ENCODE measurements at places on chromosomes 1 and 21. TPM values are rescaled to one million over a fixed set of nuclear protein-coding genes. Genes with fewer than 3 reads are reported as not detected.

DNA sequence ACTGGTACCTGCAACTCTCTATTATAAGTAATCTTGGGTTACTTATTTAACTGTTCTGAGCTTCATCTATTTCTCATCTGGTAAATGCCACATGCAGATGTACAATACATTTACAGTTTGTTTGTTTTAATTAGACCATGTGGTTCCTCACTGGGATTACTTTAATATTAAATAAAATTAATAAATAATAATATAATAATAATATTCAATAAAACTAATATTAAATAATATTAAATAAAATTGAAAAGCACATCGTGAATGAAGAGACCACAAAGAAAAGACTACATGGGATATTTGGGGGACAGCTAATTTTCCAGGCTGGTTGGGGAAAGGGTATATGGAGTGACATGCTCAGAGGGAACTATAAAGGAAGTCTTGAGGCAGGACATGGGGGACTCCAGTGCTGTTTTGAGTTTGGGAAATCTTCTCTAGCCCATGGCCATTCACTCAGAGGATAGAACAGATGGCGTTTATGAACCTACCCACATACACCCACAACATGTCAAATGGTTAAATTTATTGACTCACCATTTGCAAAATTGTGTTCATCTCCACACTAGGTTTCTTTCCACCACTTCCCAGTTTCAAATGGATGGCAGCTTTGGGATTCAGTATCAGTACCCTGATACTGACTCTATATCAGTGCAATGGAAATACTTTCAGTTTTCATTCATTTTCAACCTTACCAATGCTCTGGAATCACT lies 25.6 kb downstream of the DIRAS3 start:
- no peak for DNase-seq

DNA sequence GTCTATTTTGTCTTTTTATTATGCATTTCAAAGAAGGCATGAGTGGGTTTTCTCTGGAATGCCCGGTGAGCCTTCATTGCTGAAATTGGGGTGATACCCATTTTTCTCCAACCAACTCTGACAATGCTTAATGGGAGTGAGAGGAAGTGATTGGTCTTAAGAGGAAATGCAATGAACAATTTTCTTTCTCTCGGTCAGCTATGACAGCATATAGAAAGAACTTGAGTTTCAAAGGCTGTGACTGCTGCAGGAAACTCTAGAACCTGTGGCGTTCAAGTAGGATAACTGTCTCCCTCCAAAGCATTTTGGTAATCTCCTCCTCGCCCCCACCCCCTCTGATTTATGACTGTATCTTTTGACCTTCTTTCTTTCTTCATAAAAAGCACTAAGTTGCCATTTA lies 155.9 kb downstream of the LYPLAL1 start:
- DNase-seq: no peak

Gene TMEM82
- 3.3 TPM for polyA plus RNA-seq

Gene MAP1LC3C
- polyA plus RNA-seq: 0.86 TPM

DNA sequence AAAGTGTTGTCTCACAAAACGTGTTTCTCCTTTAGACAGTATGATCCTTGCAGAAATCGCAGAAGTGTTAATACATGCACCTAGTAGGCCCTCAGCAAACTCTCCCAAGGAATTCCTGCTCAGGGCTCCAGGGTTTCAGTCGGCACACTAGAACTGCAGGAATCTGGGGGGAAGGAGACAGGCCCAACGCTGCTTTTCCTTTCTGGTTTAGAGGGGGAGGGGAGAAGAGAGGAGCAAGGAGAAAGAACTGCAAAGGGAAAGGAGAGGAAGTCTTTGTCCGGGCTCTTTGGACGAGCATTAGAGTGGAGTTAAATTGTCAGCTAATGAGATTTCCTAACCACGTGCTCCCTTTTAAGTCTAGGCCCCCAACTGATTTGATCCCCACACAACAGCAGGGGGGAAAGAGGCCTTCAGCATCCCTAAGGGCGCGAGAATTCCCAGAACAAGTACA lies 103.7 kb upstream of the SOD1 start:
- DNase-seq: no peak

GRCh38 chr1:193062698-193063463 lies 3.5 kb downstream of the RO60 start:
- no peak for DNase-seq

DNA sequence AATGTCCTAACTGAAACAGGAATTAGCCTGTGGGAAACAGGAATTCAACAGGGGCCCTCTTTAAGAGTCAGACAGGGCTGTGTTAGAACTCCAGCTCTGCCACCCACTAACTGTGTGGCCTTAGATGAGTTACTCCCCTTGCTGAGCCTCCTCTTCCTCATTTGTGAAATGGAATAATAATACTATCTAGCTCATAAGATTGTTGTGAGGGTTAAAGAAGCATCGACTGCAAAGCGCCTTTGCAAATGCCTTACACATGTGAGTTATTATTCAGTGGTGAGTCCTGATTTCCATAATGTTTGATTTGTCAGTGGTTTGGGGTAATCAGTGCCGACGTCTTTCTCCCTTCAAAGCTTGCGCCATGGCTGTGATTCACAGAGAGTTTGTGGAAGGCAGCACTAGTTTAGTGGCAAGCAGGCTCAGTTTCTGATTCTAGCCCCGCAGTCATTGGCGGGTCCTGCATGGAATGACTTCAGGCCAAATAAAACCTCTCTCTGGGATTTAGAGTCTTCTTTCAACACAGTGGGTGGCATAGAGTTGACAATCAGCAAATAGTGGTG lies 388.5 kb downstream of the PLPP3 start:
- DNase-seq: no peak

GRCh38 chr1:59417406-59417805 lies 120.5 kb downstream of the FGGY start:
- DNase-seq: no peak

DNA sequence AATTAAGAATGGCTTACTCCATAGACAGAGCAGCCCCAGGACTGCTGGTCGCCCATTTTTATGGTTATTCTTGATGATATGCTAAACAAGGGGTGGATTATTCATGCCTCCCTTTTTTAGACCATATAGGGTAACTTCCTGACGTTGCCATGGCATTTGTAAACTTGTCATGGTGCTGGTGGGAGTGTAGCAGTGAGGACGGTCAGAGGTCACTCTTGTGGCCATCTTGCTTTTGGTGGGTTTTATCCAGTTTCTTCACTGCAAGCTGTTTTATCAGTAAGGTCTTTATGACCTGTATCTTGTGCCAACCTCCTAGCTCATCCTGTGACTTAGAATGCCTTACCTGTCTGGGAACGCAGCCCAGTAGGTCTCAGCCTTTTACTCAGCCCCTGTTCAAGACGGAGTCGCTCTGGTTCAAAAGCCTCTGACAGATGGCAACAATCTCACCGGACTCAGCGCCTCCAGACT lies 5.2 kb upstream of the AGPAT3 start:
- no peak for DNase-seq

DNA sequence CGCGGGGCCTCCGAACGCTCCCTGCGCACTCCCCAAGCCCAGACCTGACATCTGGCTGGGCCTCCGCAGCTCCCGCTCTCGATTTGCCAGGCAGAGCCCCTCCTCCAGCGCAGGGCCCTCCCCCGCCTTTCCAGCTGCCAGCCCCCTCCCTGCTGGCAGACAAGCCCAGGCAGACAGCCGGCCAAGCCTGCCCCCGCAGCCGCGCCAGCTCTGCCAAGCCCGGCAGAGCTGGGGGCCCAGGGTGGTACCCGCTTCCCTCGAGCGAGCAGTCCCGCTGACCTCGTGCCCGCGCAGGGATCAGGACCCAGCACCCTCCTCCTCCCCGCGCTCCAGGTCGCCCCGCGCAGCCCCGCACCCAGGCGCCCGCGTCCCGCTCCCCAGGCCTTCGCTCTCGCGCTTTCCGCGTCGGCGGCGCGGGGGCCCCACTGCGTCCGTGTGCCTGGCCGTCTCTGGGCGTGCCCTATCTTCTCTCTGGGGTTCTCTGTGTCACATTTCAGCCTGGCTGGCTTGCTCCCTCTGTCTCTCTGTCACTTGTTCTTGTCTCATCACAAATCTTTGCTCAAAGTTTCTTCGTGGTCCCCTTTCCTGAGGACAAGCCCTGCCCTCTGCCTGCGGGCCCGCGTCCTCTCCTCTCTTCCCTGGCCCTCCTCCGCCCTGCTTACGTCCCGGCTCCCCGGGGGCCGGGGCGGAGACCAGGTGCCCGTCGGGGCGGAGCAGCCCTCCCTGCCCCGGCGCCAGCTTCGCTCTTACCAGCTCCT lies 580 bp downstream of the INKA2 start:
- DNase-seq: no peak

DNA sequence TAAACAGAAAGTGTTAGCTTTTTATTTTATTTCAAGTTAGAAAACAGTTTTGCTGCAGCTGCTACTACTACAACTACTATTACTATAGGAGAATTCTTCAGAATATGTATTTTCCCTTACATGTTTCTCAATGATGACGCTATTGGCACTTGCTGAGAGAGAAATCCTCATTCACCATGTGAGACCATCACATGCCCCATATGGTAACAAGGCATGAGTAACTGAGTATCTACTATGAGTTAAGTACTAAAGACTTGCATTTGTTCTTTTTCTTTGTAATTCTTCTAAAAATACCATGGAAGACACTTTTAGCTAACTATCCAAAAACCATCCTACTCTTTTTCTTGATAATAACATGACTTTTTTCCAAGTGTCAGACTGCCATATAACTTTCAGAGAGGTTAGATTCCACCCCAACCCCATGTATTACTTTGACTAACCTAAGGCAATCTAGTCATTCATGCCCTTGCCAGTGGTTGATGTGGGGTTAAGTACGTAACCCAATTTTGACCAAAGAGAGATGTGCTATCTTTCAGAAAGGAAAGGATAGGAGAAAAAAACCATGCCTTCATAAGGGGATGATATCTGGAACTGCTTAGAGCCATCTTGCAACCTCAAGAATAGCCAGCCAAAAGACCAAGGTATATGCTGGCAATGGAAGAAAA lies 42.9 kb downstream of the COP1 start:
- no peak for DNase-seq

Gene LCE2C
- not detected for polyA plus RNA-seq

- DNase-seq: no peak
Observed at GRCh38 chr1:46067652-46068051, 64.8 kb downstream of the PIK3R3 start.

DNA sequence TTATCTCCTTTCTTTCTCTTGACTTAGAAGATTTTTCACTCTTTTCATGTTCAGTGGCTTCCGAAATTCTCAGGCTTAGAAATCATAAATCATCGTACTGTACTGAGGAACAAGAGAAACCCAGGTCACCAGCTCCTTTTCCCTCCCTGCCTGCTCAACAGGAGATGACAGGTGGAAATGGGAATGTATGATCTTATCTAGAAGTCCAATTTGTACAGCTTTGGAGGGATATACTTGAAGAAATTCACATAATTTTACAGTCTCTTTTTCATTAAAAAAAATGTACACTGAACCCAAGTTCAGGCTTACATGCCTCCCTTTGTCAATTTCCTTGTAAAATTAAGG lies 11.7 kb downstream of the EVA1C start:
- no peak for DNase-seq

- DNase-seq: no peak
Observed at GRCh38 chr1:198788561-198789064, 149.8 kb downstream of the PTPRC start.

Gene KLHDC7A
- polyA plus RNA-seq: 9.1 TPM

DNA sequence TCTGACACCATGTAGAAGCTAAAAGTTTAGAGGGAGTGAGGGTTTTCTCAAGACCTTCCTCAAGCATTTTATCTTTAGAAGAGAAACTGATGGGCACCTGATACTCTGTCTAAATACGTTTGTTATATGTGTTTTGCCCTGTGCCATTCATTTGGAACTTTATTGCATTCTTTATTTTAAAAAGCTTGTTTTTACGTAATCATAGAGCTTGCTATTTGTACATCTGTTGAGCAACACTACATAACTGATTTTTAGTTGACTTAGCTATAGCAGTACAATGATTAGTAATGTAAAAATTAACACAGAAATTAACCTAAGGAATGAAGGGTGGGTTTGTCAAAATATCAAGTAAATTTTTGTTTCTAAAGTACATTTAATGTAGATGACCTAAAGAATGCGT lies 88.5 kb downstream of the RUNX3 start:
- no peak for DNase-seq

DNA sequence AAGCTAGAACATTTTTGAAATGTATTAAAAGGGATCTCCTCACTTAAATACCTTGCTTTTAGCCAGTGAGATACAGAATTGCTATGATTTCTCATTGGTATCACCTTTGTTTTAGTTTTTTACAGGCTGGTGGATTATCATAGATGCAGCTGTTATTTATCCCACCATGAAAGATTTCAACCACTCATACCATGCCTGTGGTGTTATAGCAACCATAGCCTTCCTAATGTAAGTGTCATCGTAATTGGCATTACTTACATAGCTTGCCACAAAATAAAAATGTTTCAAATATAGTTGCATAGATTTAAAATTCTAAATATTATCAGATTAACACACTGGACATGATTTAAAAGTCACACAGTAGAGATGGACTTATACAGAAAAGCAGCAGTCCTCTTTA lies 4.7 kb downstream of the TMEM50A start:
- DNase-seq: no peak

DNA sequence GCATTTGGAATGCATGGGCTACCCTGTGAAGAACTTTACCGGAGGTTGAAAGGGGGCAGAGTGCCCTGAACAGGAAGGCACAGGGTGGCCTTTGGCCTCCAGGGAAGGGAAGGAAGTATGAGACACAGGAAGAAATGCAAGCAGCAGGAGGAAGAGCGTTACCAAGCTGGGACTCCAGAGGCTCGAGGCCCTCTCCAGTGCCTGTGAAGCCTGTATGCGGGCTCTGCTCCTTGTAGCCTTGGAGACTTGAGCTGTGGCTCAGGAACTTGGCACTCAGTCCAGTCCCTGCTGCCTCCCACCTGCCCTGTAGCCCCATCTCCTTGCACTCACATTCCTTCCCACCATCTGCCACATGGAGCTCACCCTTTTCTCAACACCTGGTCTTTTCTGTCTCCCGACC lies 33.5 kb upstream of the RNF19B start:
- no peak for DNase-seq

Gene CD160
- 0.94 TPM for polyA plus RNA-seq

DNA sequence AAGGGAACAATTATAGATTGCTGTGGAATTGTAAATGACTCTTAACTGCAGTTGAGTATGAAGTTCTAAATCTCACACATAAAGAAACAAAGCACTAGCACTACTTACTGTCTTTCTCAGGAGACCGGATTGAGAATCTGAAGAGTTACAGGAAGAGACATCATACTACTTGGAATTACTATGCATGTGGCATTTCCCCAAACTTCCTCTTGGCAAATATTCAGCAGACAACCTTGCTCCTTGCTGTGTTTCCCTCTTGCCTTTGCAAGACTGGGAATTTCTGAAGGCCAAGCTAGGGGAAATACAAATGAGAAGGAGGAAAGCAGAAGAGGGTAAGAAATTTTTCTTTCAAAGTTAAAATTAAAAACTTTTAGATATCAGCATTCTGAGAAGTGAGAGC lies 173.6 kb upstream of the KCTD3 start:
- DNase-seq: no peak

DNA sequence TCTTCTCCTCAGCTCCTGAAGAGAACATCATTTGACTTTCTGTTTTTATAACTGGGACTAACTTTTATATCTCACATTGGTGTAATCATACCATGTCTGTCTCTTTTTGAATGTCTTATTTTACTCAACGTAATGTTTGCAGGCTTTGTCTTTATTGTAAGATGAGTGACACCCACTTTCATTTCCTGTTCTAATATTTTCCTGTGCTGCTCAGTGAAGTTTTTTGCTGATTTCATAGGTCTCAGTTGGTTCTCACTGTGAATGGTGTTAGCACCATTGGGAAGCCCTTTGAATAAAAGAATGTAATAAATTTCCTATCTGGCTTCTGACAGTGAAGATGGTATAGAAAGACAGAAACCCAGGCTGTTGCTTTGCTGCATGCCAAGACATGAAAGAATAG lies 84.0 kb downstream of the RAVER2 start:
- DNase-seq: no peak

Measured in right renal cortex interstitium (tissue), 3 donors.